ENCODE measurements at places on chromosomes 1 and 21.

DNA sequence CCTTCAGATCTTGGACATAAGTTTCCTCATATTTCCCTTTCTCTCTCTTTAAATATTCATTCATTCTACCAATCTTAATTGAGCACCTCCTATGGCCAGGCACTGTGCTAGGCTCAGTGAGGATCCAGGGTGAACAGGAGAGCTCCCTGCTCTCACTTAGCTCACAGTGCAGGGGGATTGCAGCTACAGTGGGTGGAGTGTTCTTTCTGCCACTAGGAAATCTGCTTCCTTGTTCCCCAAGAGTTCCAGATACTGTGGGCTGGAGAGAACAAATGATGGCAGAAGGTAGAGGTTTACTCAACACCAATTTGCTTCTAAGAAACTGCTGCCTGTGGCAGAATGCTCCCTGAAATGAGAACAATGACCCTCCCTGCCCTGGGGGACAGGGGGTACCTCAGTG lies 5.1 kb upstream of the FABP3 start:
- no peak for DNase-seq

- DNase-seq = no peak
Observed at GRCh38 chr1:242205622-242206489, 207.0 kb upstream of the MAP1LC3C start.

DNA sequence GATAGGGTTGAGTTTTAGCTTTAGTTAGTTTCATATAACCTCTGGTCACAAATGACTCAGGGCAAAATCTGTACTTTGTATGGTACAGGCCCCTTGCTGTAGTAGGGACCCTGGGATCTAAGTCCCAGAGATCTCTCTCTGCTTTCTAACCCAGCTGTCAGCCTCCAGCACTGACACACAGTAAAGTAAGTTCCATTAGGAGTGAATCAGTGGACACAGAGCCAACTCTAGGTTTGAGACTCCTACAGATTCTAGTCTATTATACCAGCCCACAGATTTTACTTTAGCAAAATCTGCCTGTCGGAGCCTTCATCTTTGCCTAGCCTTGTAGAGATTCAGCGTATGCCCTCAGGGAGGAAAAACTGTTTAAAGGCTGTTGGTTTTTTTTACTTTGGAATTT lies 52.5 kb downstream of the ANGPTL1 start:
- no peak for DNase-seq

GRCh38 chr1:89957107-89957506 lies 37.8 kb upstream of the ZNF326 start:
- no peak for DNase-seq

DNA sequence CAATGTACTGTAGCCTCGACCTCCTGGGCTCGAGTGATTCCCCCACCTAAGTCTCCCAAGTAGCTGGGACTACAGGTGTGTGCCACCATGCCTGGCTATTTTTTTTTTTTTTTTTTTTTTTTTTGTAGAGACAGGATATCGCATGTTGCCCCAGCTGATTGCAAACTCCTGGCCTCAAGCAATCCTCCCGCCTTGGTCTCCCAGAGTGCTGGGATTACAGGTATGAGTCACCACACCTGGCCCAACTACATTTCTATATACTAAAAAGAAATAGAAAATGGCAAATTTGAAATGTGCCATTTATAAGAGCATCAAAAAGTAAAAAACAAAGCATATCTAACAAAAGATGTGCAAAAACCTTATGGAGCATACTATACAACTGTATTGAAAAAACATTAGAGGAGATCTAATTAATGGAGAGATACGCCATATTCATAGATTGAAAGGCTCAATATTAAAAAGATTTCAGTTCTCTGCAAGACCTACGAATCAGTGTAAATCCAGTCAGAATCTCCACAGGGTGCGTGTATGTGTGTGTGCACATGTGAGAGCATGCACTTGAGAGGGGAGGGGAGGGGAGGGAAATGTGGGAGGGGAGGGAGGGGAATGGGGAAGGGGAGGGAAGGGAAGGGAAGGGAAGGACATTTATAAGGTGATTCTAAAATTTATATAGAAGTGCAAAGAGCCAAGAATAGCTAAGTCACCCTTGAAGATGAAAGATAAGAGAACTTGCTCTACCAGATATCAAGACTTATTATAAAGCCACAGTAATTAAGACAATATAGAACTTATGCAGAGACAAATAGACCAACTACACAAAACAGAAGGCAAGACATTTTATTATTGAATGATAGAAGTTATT lies 15.5 kb upstream of the PADI4 start:
- no peak for DNase-seq

DNA sequence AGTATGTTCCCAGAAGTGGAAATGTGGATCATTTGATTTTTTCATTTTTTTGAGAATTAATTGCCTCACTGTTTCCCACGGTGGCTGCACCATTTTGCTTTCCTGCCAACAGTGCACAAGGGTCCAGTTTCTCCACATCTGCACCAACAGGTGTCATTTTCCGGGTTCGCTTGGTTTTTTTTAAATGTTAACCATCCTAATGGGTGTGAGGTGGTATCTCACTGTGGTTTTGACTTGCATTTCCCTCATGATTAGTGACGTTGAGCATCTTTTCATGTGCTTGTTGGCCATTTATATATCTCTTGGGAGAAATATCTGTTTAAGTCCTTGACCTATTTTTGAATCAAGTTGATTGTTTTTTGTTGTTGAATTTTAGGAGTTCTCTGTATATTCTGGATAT lies 3.0 kb downstream of the COL6A2 start:
- DNase-seq = no peak

DNA sequence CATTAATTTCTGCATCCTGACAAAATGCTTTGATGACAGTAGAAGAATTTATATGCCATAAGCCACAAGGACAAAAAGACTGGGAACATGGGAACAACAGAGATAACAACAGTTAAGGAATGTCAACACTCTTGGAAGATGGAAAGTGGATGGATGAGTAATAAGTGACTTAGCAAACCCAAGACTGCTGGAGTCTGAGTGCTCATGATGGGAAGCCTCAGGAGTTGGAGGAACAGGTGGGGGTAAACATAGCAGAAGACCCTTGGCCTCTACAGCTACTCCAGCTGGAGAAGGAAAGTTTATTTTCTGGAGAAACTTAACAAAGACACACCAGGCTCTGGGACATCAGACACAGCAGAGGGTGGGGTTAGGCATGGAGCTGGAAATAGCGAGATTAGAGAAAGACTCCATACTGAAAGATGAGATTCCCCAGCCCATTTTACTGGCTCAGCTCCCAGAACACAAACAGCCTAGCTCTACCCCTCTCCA lies 13.6 kb downstream of the G0S2 start:
- no peak for DNase-seq

- DNase-seq = peak; percentile 52
Observed at GRCh38 chr21:39314143-39315027, 953 bp upstream of the BRWD1 start.

GRCh38 chr1:30872948-30873263 lies 35.7 kb downstream of the SDC3 start:
- DNase-seq = no peak

GRCh38 chr1:14880456-14881316 lies 272.9 kb upstream of the TMEM51 start:
- no peak for DNase-seq

DNA sequence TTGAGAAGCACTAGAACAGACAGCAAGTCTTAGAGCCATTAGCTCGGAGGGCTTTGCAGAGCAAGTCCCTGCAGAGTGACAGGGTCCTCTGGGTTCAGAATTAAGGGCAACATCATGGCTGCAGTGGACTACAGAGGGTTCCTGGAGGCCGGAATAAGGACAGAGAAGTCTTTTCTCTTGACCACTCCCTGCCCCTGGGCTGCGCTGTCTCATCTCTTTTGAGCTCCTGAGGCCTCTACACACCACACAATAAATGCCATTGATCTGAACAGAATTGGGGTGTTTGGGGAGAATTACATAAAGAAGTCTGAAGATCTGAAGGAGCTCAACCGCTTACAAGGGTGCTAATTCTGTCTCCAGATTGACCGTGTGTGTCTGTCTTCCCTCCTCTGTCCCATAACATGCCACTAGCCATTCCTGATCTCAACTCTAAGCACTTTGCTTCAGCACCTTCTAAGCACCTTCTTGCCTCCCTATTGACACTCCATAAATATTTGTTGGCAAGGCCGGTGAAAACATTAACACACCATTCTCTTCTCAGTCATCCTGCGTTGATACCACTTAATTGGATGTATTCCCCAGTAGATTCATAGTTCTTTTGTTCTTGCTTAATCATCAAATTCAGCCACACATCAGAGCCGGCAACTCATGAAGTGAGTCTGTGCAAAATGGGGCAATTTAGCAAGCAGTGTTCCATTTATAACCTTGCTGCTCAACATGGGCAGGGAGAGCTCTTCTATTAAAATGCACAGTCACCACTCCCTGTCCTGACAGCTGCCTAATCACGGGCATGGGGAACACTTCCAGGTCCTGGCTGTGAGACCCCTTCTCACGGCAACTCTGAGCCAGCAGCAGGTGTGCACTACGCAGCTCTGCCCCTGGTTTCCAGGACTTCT lies 49.7 kb downstream of the NMNAT2 start:
- no peak for DNase-seq

- DNase-seq = no peak
Observed at GRCh38 chr1:76292418-76293184, 218.1 kb downstream of the ST6GALNAC3 start.

GRCh38 chr1:166840309-166841274 lies 1.3 kb downstream of the POGK start:
- no peak for DNase-seq

DNA sequence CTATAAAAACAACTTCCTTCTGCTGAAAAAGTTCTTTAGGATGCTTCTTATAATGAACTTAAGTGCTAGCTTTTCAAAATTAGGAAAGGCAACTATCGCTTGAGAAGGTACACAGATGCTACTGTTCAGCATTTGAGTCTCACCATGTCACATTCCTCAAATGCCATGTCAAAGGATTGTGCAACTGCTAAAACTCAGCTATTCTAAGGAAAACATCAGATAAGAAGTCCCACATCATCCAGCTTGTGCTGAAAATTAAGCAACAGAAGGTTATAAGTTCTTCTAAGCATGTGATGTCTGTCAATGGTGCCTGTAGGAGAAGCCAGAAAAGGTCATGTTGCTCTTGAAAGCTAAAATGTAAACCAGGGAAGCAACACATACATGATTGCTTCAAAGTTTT lies 36.5 kb downstream of the MCOLN2 start:
- no peak for DNase-seq

- no peak for DNase-seq
Observed at GRCh38 chr1:116988908-116989307, 12.7 kb upstream of the CD101 start.

DNA sequence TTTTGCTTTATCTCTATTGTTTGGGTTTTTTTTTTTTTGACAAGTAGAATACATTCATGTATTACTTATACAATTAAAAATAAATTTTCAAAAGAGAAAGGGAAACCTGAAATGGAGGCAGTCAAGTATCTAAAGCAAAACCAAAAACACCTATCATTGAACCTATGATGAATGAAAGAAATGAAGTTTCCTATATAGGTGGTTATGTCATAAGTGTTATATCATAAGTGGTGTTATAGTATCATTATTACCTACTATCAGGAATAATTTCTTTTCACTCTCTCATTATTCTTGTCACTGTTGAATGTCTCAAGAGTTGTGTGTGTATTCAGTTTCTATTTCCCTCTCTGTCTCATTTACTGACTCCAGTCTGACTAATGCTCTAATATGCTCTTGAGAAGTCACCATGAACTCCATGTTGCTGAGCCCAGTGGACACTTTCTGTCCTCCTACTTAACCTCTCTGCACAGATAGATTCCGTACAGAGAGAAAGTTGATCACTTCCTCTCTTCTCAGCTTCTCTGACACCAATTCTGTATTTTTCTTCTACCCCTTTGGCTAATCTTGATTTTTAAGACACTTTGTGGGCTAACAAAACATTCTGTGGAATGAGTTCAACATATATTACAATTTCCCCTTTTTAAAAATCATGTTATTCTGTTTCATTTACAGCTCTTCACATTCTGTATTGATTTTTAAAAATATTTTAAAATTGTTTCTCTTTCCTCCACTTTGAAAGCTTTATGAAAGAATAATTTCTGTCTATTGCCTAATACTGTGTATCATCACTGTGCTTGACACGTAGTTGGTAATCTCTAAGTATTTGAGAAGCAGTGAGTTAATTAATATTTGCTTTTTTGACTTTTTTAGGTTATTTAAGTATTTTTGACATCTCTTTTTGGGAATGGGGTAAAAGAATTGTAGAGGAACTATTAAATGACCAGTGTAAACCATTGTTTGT lies 50.1 kb downstream of the RASAL2 start:
- no peak for DNase-seq

DNA sequence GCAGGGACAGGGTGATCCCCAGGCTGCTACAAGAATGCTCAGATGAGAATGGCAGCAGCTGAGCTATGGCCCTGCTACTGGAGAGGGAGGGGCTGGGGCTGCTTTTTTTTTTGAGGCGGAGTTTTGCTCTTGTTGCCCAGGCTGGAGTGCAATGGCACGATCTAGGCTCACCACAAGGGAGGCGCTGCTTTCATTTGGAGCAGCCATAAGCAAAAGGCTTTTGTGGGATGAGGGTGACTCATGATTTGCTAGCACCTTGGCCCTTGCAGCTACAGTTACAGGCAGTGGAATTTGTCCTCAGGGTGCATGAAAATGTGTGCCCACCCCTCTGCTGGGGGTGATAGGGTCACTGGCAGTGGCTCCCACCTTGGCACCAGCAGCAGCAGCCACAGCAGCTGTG lies 32.4 kb upstream of the CYP4A22 start:
- DNase-seq = no peak

DNA sequence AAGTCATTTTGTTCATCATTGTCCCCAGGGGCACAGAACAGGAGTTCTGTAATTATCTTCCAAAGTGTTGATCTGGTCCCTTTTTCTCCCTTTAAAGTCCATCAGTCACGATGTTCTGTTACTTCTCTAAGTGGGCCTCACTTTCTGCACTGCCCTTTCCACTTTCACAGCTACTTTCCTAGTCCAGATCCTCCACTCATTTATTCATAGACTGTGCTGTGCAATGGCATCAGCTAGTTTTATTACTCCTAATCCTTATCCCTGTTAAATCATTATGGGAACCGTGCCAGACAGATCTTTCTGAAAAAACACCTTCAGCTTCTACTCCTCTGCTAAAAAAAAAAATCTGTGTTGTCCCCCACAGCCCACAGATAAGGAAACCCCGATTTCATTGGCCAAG lies 64.0 kb upstream of the BCL10 start:
- DNase-seq = no peak

DNA sequence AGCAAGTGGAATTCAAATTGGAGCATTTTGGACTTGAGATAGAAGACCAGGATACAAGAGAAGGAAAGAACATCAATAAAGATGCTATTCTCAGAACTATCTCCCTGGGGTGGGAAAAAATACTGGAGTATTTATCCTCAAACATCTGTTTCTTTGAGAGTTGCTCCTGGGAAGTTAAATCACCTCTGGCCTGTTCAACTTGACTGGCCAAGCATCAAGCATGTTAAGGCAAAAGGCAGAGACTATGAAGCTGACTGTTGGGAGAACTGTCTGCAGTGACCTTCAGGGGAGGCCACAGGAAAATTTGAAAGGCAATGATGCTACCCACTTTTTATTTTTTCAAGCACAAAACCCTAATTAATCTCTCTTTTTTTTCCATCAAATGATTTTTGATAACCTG lies 239.0 kb downstream of the NTNG1 start:
- DNase-seq = no peak

All from right lobe of liver (tissue), 6 donors.